T-helper 1 cell (primary cell): ENCODE measurements at places on chromosomes 7 and 10.

DNA sequence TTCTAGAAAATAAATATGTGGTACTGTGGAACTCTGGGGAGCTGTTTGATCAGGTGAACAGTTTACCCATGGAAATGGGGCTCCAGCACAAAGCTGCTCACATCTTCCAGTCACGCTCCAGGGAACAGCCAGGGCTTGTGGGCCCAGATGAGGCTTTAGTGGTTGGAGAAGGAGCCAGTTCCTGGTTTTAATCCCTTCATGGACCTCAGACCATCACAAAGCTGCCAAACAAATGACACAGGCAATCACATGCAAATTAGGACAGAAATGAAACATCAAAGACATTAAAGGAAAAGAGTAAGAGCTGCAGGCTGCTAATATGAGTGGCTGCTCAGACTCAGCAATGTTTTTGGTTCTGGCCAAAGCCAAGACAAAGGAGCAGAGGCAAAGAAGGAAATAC is 2.2 kb upstream of the ATP6V0E2 start:
- no peak for DNase-seq

- no peak for DNase-seq
Observed at GRCh38 chr7:66007232-66007631, 25.2 kb upstream of the GUSB start.

- DNase-seq = no peak
Observed at GRCh38 chr7:114862406-114862805, 59.5 kb upstream of the MDFIC start.

DNA sequence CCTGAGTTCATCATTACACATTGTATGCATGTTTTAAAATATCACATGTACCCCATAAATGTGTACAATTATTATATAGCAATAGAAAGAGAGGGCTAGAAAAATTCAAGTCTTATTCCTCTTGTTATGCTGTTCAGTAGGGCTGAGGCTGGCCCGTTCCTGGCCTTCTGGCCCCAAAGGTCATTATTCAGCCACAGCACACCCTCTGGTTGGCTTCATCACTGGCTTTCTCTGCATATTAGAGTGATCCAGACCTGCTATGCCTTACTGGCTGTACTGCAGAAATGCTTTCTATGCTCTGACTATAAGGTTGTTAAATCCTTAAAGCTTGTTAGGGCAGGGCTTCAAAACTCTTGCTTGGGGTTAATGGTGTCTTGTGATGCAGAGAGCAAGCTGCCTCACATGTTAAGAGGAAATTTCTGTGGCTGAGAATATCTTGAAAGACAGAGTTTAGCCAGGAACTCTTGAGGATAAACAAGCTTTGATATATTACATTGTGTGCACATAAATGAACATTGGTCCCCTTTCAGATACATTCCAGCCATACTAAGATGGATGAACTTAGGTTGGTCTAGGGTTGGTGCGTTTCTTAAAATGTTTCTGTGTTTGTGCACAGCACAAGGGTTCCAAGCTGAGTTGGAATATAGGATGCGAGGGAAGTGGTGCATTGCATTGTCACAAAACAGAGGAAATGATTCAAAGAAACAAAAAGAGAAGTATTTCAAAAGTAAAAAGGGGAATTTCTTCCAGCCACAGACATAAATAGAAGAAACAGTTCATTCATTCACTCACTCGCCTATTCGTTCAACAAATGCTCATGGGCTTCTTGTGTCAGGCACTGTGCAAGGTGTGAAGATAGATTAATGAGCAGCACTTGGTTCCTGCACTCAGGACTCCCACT is 61.6 kb upstream of the WDR11 start:
- DNase-seq = no peak

- DNase-seq = no peak
Observed at GRCh38 chr7:117171106-117171505, 151.8 kb downstream of the WNT2 start.

DNA sequence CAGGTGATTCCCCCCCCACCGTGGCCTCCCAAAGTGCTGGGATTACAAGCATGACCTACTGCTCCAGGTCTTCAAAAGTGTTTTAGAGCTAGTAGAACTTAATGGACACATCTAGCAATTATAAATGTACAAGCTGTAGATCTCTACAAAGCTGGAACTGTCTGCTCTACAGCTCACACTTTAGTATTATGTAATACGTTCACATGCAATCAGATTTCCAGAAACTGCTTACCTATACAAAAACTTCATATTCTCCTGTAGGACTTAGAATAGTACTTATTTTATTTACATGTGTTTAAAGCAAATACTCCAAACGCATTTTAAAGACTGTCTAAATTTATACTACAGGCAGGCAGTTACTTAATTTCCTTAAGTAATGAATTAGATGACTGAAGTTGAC is 39.2 kb upstream of the ASL start:
- no peak for DNase-seq

GRCh38 chr10:62341419-62341818 is 32.8 kb upstream of the ZNF365 start:
- no peak for DNase-seq

GRCh38 chr7:21104124-21104500 is 317.4 kb upstream of the SP8 start:
- no peak for DNase-seq

DNA sequence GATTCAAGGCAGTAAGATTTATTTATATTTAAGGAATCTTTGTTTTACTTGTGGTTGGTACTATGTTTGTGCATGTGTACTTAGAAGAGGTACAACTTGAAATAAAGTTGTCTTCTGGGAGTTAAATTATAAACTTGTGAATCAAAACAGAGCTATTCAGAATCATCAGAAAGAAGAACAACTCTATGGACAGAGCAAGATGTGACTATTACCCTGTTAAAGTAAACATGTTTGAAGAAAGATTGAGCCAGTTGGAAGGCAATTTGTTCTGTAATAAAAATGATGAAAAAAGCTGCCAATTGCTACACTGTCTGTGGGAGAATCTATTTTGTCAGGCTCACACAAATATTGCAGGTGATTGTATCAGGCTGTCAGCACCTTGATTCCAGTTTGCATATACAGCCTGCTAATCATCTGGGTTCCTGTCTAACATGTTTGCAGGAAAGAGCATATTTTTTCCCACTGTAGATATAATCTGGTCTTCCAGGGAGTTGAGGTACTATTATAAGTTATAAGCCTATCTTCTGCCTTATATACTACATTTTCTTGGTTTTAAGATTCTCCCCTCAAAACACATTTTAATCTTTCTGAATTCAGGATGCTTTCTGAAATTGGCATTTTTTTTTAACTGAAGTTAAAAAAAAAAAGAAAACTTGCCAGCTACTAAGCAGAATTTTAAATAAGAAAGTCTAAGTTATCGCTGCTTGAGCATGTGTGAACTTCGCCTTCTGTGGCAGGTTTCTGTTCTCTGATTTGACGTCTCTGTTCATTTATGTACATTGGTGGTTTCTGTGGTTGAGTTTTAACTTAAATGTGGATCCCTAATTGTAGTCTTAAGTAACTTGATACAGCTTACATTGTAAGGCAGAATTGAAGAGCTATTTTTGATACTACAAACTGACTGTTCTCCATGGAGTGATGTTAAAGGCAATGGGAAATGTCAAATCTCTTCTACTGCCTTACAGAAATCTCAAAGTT is 46.0 kb downstream of the ZNRF2 start:
- no peak for DNase-seq

DNA sequence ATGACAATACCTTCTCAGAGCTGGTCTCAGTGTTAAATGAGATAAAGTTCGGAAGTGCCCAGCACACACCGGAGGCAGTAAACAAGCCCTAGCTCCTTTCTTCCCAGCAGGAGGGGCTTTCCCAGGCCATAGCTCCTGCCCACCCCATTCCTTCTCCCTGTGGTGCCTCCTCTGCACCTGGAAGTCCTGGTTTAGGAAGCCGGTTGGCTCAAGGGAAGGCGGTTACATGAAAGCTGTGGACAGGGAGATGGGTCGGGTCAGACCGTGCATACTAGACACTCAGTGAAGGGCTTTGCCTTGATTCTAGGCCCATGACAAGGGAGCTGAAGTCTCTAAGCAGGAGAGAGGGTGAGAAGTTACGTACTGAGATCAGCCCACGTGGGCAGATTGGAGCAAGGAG is 8.6 kb downstream of the BEND7 start:
- DNase-seq = no peak

GRCh38 chr10:63666836-63667383 is 145.7 kb downstream of the REEP3 start:
- no peak for DNase-seq

GRCh38 chr10:112446055-112446854 is 459 bp downstream of the ZDHHC6 start:
- no peak for DNase-seq

- DNase-seq = no peak
Observed at GRCh38 chr7:142584765-142585164, 164.5 kb upstream of the PRSS1 start.

DNA sequence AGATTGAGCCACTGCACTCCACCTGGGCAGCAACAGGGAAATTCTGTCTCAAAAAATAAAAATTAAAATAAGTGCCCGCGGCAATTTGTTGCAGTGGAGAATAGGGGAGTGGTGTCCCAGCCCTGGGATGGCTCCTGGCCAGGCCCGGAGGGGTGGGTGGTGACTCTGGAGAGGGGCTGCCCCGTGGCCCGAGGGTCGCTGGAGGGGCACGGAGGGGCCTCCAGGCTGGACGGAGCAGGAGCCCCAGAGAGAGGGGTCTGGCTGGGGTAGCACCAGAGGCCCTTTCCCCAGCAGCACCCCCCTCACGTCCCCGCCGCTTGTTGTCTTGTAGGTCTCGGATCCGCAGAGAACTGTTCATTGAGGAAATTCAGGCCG is 38.6 kb upstream of the SH2B2 start:
- no peak for DNase-seq

DNA sequence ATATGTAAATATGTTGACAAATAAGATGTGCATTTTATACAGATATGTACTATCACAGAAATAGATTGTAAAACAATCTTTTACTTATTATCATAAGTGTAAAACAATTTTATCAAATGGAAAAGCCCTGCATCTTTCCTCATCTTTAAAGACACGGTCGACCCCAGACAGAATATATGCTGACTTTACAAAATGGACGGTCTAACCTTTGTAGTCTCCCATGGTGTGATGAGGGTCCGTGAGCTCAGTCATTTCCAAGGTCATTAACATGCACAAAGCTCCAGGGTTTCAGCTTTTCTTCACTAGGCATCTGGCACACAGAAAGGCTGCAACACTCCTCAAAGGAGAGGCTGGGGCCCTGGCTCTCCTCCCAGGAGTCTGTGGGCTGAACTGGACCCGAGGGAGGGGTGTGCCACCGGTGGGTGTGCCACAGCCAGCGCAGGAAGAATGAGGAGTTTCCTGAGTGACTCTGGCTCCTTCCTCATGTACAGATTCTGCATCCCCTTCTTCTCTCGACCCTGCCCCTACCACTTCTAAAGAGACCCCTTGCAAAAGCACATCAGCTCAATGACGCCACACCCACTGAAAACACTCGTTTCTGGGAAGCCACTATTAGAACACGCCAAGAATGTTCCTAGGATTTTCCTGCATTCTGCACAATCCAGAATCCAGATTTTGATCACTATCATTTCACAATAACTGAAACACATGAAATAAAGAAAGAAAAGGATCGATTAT is 26.2 kb upstream of the ABLIM1 start:
- no peak for DNase-seq

DNA sequence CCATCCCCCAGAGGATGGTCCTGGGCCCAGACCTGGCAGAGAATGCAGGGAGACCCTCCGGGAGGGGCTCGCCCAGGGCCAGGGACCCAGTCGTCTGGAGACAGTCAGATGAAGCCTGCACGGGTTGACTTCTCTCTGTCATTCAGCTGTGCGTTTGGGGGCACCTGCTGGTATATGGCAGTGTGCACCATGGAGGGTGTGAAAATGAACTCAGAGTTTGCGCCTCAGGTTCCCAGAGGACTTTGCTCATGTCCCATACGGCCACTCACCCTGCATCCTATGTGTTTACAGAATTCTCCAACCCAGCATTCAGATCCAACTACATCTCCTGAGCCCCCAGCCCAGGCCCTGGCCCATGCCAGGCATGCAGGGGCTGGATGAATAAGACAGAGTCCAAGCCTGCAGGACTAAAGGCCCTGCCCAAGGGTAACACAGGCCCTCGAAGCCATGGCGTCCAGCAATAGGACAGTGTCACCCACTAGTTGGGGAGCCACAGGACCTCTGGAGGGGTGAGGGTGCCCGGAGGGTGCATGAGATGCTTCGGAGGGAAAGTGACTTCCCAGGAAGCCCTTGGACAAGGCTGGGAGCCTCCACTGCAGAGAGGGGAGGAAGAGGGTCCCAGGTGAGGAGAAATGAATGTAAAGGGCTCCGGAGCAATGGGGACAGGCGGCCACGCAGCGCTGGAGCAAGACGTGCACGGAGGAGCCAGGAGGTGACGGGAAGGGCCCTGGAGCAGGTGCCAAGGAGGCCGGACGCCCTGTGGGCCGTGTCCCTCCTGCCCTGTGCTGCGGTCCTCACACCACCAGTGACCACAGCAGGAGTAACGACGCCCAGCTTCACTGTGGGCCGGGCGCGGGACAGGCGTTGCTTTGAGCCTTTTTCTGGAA is 36.3 kb downstream of the CALML3 start:
- DNase-seq = no peak

- no peak for DNase-seq
Observed at GRCh38 chr7:38840736-38841460, 68.1 kb downstream of the VPS41 start.

GRCh38 chr10:14450041-14450491 is 119.3 kb upstream of the FRMD4A start:
- no peak for DNase-seq

DNA sequence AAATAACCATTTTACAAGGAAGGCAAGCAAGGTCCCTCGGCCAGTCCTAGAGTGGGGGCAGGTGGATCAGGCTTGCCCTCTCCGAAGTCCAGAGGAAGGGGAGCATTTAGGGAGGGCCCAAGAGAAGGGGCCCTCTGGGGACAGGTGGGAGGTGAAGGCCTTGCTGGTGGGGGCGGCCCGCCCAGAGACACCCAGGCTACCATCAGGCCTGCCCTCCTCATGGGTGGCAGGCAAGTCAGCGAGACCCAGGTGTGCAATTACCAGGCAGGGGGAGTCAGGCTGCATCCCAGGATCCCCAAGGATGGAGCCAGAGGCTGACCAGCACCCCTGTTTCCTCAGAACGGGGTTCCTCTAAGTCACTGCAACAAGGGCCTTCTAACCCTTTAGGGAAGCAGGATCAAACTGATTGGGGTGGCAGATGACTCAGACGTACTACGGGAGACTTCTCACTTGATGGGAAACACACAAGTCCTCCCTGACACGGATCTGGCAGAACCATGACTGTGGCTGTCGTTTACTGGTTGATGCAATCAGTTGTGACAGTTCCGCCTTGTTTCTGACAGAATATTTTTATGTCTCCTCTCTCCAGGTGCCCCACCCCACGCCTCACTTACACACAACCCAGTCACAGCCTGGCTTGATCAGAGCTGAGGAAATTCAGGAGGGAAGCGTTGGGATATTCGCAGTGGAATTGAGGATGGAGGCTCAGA is 8.2 kb downstream of the LOXL4 start:
- DNase-seq = no peak

DNA sequence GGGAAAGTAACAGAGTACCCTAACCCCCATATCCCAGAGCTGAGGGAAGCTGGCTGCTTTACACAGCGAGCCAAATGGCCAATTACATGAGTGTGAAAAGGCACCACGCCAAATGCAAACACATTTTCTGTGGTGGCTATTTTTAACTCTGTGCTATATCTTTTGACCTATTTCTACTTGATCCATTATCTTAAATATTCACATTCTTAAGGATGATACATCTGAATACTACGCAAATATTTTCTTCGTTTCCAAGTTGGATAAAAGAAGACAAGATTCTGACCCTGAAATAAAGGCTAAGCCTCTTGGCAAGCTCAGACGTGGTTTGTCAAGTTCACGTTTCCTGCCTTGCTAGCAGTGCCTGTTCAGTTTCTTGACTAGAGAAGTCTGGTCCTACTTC is 146.7 kb upstream of the TMEM196 start:
- DNase-seq = no peak
